ENCODE measurements at places on chromosomes 2 and 18. TPM values are rescaled to one million over a fixed set of nuclear protein-coding genes. Genes with fewer than 3 reads are reported as not detected.

Gene CHRNG
- not detected for total RNA-seq

Gene C1QL2
- not detected for total RNA-seq

Gene MFSD6
- total RNA-seq, result 10.0 TPM

Gene INHBB
- 0.79 TPM for total RNA-seq

Gene ZSWIM2
- total RNA-seq, result not detected

Gene EMILIN1
- 9.8 TPM for total RNA-seq

Gene HJURP
- total RNA-seq, result 42.0 TPM

Gene DAW1
- total RNA-seq, result 9.0 TPM

Gene RGPD4
- total RNA-seq, result not detected

Gene SULT1C4
- total RNA-seq, result 4.7 TPM

Gene SLC11A1
- total RNA-seq, result 0.13 TPM

Gene FSIP2
- total RNA-seq, result 0.27 TPM

Gene ARHGEF33
- 0.14 TPM for total RNA-seq

Gene SLC5A7
- not detected for total RNA-seq

Gene REG1A
- total RNA-seq, result not detected

Gene NMUR1
- total RNA-seq, result not detected

Gene RAMP1
- total RNA-seq, result not detected

Gene POTEJ
- not detected for total RNA-seq

Gene LYPD6B
- total RNA-seq, result not detected

Gene ASPRV1
- total RNA-seq, result 0.14 TPM

Gene VPS4B
- 47.9 TPM for total RNA-seq

Gene IGFBP5
- total RNA-seq, result 0.40 TPM

Gene TNFAIP6
- total RNA-seq, result not detected

Gene STRN
- 46.8 TPM for total RNA-seq

Gene HS1BP3
- 24.7 TPM for total RNA-seq

Gene IKZF2
- 0.93 TPM for total RNA-seq

Gene SLC4A3
- total RNA-seq, result 0.13 TPM

Gene ZAP70
- total RNA-seq, result under 0.01 TPM

Gene RPRM
- total RNA-seq, result not detected

Gene C2orf66
- 0.40 TPM for total RNA-seq

Gene SLC9A4
- not detected for total RNA-seq

Gene IL1F10
- not detected for total RNA-seq

Gene PAX8
- total RNA-seq, result 0.13 TPM

Gene SOX11
- total RNA-seq, result not detected

Gene RAB17
- 2.9 TPM for total RNA-seq

Gene ALLC
- total RNA-seq, result not detected

Gene CNGA3
- total RNA-seq, result under 0.01 TPM

Gene ABHD3
- 11.4 TPM for total RNA-seq

Gene CCDC148
- 0.27 TPM for total RNA-seq

Gene UNC80
- not detected for total RNA-seq

Gene EGR4
- not detected for total RNA-seq

Gene MARCO
- not detected for total RNA-seq

Gene PROM2
- under 0.01 TPM for total RNA-seq

Gene PLEKHH2
- total RNA-seq, result 0.40 TPM

Gene TPO
- total RNA-seq, result not detected

Gene CXXC1
- total RNA-seq, result 37.7 TPM

Gene OXER1
- not detected for total RNA-seq

Gene RAB31
- 35.8 TPM for total RNA-seq

Gene MEP1B
- total RNA-seq, result not detected

Gene NYAP2
- total RNA-seq, result not detected

Gene SFXN5
- 16.0 TPM for total RNA-seq

Gene GAL3ST2
- not detected for total RNA-seq

Gene CIB4
- total RNA-seq, result not detected

Gene RGPD3
- 0.53 TPM for total RNA-seq

Gene PAIP2B
- 1.2 TPM for total RNA-seq

Gene WIPF1
- total RNA-seq, result 21.1 TPM

Gene FAM110C
- not detected for total RNA-seq

Gene SERPINB11
- total RNA-seq, result not detected

All from thoracic aorta endothelial cell (primary cell).